ENCODE measurements at places on chromosomes 7 and 10.
A peak's percentile ranks its signal among the peaks of the same experiment; 100 is the strongest.

GRCh38 chr10:92377962-92378361 is 87.0 kb downstream of the MARCHF5 start:
- no peak for DNase-seq

DNA sequence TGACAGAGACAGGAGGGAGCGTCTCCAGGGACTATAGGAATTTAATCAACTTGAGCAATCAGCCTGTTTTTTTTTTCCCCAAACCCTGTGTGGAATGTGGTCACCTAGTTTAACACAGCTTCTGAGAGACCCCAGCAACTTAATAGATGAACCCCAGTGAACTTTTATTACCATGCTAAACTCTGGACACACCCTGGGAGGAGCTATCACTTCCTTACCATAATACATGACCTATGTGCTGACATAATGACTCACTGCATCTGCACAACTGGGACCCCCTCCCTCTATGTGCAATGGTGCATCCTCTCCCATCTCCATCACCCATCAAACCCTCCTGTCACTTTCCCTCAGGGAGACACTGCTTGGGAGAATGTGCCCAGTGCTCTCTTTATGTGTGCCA is 83.7 kb downstream of the EPC1 start:
- DNase-seq, result peak; percentile 21

GRCh38 chr10:71081912-71082311 is 130.5 kb upstream of the UNC5B start:
- no peak for DNase-seq

DNA sequence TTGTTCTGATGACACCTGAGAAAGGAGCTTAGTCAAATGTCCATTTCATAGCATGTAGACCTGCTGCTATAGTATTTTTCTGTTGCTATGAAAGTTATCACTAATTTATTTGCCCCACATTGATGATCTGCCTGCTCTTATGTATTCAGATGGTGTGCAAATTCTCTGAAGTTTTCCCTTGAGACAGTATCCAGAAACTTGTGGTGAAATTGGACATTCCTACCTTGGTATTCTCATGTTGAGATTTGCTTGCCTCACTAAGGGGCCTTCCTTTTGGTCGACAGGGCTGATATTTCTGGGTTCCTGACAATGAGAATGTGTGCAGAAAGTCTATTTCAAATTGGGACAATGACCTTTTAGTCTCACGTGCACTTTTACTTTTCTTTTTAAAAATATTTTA is 253.2 kb upstream of the FZD8 start:
- DNase-seq, result no peak

GRCh38 chr10:79054203-79055099 is 14.3 kb upstream of the ZMIZ1 start:
- DNase-seq, result no peak
